Putamen (tissue), 1 donor: ENCODE measurements at places on chromosomes 16 and 17.

DNA sequence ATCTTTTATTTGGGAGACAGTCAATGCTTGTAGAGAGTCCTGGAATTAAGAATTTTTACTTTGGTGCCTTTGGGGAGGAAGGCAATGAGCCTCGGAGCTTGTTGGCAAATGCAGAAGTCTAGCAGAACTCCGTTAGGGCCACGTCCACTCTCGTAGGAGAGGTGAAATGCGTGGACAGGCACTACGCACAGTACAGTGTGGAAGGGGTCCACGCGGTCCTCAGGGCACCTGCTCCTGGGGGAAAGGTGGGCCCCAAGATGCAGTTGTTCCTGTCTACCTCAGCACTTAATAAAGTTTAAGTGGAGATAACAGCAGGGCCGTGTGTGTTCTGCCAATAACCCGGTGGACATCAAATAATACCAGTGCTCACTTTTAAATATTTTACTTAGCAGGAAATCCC lies 1.8 kb downstream of the RAB11FIP3 start:
- no peak for DNase-seq

- no peak for DNase-seq
These were observed 1.6 kb downstream of the PECAM1 start for GRCh38 chr17:64388961-64389565.

DNA sequence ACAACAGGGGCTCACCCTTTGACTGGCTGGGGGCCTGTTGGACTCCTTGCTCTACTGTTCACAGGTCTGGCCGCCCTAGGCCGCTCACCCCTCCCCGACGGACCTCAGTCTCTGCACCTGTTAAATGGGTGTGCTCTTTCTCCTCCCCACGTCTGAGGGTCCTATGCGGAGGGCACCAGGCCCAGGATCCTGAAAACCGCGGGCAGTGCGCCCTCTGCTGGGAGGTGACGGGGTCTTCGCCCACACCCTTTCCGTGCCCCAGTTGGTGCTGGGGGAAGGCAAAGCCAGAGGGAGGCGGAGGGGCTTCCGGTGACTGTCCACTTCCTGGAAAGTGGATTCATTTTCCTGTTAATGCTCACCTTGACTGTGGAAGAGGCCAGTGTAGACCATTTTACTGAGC lies 1010.9 kb downstream of the KCNJ18 start:
- DNase-seq: no peak

GRCh38 chr17:21089933-21090901 lies 36.5 kb upstream of the DHRS7B start:
- no peak for DNase-seq

DNA sequence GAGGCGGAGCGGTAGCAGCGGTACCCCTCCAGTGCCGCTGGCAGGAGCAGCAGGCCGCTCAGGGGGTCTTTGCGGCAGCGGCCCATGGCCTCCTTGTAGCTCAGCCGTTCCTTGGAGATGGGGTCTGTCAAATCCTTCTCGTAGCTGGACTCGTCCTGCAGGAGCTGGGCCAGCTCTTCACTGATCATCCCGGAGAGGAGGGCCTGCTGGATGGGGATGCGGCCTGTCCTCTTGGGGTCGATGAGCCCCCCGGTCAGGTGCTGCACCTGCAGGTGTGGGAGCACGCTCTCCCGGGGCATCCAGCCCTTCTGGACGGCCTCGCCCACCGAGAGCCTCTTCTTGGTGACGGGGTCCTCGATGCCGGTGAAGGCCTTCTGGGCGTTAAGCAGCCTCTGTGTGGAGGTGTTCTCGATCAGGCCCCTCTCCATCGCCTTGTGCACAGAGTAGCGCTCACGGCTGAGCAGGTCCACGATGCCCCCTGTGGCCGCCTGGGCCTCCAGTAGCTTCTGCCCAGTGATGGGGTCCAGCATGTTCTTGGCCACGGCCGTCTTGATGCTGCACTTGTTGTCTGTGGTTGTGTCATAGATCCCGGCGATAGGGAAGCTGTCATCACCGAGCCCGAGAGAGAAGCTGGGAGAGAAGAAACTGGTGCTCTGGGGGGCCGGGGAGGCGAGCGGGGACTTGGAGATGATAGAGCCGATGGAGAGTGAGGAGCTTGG lies 6.6 kb downstream of the CDK3 start:
- DNase-seq: no peak

DNA sequence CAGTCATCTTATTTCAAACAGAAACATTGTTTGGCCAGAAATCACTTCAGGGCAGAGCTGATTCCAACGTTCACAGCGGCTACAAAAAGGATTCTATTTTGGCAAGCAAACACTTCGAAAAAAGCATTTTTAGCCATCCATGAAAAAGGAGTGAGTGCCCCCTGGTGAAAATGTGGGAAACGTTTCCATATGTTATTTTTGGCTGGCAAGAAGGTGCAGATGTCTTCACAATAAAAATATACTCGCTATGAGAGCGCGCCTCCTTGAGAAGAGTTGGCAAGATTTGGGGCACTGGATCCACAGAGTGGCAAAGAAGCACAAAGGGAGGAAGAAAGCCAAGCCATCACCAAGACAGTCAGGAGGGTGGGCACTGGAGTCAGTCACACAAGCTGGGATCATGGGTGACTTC lies 191.1 kb downstream of the CHD9NB start:
- no peak for DNase-seq

- DNase-seq: no peak
These were observed 103.7 kb downstream of the NPIPB5 start for GRCh38 chr16:22614271-22614947.

- DNase-seq: no peak
These were observed 456.9 kb downstream of the TOX3 start for GRCh38 chr16:52090080-52090479.

DNA sequence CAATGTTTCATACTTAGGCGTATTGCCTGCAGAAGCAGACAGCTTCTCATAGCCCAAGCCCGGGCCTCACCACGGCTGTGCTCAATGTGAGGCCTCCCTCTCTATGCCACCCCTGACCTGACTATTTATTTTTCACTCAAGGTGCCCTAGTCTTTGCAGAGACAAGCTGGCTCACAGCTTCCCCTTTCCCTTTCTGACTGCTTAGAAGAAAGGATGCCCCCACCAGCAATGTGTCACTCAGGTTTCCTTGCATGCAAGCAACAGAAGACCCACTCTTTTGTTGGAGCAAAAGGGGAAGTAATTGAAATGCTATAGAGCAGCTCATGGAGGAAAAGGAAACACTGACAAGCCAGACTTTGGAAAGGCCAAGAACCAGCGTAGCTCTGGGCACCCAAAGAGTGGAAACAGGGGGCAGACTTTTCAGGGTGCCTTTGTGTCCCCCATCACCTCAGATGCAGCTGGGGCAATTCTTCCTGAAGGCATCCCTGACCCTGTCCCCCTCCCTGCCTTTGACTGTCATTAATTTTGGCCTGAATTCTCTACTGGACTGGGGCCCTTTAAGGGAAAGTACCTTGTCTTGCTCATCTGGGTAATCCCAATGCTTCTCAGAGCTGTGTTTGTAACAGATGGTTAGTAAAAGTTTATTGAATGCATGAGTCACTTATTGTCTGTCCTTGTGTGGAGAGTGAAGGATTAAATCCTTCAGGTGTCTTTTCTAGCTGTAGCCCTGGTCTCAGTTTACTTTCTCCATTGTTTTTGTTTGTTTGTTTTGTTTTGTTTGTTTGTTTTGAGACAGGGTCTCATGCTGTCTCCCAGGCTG lies 17.8 kb downstream of the RGS9 start:
- no peak for DNase-seq

DNA sequence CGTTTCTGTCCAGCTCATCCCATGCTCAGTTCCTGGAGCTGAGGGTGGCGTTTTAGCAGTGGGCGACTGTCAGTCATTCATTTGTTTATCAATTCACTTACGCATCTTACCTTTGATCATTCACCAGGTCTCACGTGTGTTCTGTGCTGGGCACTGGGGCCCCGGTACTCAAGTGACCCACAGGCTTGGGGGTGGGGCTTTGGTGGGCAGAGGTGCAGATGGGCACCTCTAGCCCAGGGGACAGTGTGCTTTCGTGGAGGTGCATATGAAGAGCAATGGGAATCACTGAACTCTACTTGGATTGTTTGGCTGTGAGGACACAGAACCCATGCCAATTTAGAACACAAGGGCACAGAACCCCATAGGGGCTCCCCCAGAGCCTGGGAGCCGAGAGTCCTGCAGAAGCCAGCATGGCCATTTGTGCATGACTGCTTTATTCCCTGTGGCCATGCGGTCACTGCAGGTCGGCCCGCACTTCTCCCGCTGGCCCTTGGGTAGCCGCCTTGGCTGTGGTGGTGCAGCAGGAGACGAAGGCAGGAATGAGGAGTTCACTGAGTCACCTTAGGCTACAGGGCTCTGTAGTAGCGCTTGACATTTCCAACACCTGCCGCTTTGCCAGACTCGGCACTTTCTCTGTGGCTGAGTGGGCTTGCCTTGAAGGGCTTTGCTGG lies 144.6 kb downstream of the SNX29 start:
- no peak for DNase-seq

- DNase-seq: no peak
These were observed 11.1 kb downstream of the CD300LG start for GRCh38 chr17:43857957-43858600.
